ENCODE measurements at places on chromosomes 12 and 14.

DNA sequence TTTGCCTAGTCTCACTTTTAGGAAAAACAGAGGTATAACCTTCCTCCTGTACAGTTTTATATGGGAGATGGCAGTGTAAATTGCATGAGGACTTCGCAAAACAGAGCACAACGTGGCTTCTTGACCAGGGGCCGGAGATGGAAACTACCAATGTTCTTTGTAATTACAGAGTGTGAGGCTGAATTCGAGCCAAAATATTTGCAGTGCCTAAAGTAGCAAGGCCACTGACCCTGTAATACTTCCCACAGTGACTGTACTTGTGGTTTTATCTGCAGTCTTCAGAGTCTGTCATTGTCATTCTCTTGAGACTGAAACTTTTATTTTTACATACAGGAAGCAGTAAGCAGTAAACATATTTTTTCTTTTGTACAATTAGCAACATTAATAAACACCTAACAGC, 98.9 kb downstream of the RERG start:
- H3K27me3 ChIP-seq, result no peaks in the 10 kb centered on the region
- H3K36me3 ChIP-seq, result no peaks in the 10 kb centered on the region
- DNase-seq, result no peak
- no peak overlapping the region for H3K27ac ChIP-seq
- H3K4me1 ChIP-seq, result no peaks in the 10 kb centered on the region

DNA sequence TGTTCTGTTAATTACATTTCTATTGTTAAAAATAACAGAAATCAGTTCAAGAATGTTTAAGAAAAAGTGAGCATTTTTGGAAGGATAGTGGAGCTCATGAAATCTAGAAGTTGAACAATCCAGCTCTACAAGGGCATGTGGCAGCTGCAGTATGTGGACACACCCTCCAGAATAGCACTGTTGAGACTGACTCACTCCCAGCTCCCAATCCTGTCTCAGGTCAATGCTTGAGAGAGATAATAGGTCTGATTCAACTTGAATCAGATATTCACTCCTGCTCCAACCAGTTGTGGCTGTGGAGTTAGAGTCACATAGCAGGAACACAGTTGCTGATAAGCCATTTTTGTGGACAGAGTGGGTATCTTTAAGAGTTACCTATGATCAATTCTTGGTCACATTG, 113.0 kb upstream of the NTF3 start:
- H3K36me3 ChIP-seq, result no peaks in the 10 kb centered on the region
- no peak overlapping the region for H3K4me3 ChIP-seq
- no peaks in the 10 kb centered on the region for H3K27me3 ChIP-seq
- no peaks in the 10 kb centered on the region for H3K4me1 ChIP-seq
- no peak overlapping the region for H3K27ac ChIP-seq

DNA sequence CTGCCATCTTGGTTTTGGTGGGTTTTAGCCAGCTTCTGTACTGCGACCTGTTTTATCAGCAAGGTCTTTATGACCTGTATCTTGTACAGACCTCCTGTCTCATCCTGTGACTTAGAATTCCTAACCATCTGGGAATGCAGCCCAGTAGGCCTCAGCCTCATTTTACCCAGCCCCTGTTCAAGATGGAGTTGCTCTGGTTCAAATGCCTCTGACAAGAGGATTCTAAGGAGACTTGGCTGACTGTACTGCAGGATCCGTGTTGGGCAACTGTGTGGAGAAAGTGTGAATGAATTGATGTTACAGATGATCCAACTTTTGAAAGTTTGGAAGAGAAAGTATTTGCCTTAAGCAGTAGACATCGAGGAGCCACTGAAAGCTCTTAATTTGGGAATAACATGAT, 91.0 kb downstream of the TTLL5 start:
- H3K27me3 ChIP-seq, result no peaks in the 10 kb centered on the region
- H3K4me1 ChIP-seq, result no peaks in the 10 kb centered on the region

DNA sequence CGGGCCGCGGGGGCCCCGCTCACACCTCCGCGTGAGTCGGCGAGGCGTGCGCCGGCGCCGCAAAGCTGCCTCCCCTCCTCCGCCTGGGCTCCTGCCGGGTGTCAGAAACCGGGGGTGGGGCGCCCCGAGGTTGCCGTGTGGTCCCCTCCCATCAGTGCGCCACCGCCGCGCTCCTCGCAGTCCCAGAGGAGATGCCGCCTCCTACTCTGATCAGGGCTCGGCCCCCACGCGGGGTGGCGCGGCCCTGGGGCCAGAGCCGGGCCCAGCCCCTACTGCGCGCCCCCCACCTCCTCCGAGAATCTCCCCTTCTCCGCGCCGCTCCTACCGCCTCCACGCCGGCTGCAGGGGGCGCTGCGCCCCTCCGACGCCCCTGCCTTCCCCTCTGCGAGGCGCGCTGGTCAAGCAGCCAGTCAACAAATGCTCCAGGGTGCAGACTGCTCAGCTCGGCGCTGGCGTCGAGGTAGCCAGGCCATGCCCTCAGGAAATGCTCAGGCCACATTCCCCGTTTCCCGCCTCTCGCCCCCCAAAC, 467 bp upstream of the JAG2 start:
- no peak for DNase-seq
- no peaks in the 10 kb centered on the region for H3K36me3 ChIP-seq
- H3K4me3 ChIP-seq, result peak overlapping the region; percentile 54
- peaks cover 6% of the 10 kb centered on the region for H3K4me1 ChIP-seq
- peaks cover 19% of the 10 kb centered on the region for H3K27me3 ChIP-seq
- no peak overlapping the region for H3K27ac ChIP-seq

GRCh38 chr12:102992297-102992696, 34.8 kb downstream of the ASCL1 start:
- peaks cover 13% of the 10 kb centered on the region for H3K4me1 ChIP-seq
- H3K4me3 ChIP-seq, result no peak overlapping the region
- no peaks in the 10 kb centered on the region for H3K36me3 ChIP-seq

GRCh38 chr12:80316222-80316621, 127.8 kb upstream of the PTPRQ start:
- no peak overlapping the region for H3K27ac ChIP-seq
- no peak for DNase-seq
- no peaks in the 10 kb centered on the region for H3K4me1 ChIP-seq
- H3K4me3 ChIP-seq, result no peak overlapping the region

GRCh38 chr12:59689776-59690175, 93.9 kb downstream of the SLC16A7 start:
- no peak overlapping the region for H3K4me3 ChIP-seq
- H3K27me3 ChIP-seq, result no peaks in the 10 kb centered on the region
- peaks cover 7% of the 10 kb centered on the region for H3K36me3 ChIP-seq
- no peak for DNase-seq

GRCh38 chr12:34379142-34379541, 356.8 kb downstream of the ALG10 start:
- H3K27me3 ChIP-seq, result no peaks in the 10 kb centered on the region
- H3K4me1 ChIP-seq, result no peaks in the 10 kb centered on the region
- DNase-seq, result no peak
- no peak overlapping the region for H3K27ac ChIP-seq

DNA sequence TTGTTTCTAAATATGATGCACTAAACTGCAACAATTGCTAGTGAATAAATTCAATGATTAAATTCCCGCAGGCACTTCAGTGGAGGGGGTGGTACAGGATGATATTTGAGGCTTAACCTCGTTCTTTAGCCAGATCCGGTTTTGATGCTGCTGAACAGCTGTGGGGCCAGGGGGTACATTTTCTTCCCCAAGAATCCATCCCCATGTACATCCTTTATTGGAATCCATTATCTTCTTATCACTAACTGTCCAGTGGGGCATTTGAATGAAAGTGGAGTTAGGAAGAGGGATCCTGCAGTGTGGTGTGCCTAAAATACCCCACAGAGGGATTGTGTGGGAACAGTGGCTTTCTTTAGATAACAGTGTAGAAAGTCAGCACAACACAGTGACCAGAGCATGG, 45.2 kb upstream of the OASL start:
- H3K4me1 ChIP-seq, result peaks cover 12% of the 10 kb centered on the region
- no peak for DNase-seq
- H3K27me3 ChIP-seq, result peaks cover 13% of the 10 kb centered on the region

- DNase-seq, result no peak
- no peaks in the 10 kb centered on the region for H3K27me3 ChIP-seq
- H3K36me3 ChIP-seq, result peaks cover 34% of the 10 kb centered on the region
- peaks cover 17% of the 10 kb centered on the region for H3K4me1 ChIP-seq
- peak overlapping the region; percentile 33 for H3K4me3 ChIP-seq
Measured at GRCh38 chr14:90275820-90276219, 19.5 kb downstream of the PSMC1 start.

- no peak overlapping the region for H3K27ac ChIP-seq
- no peak for DNase-seq
- H3K36me3 ChIP-seq, result peaks cover 49% of the 10 kb centered on the region
- H3K4me3 ChIP-seq, result no peak overlapping the region
Measured at GRCh38 chr14:91269076-91269991, 24.8 kb upstream of the GPR68 start.

GRCh38 chr14:94058674-94059138, 22.3 kb downstream of the DDX24 start:
- peaks cover 45% of the 10 kb centered on the region for H3K4me1 ChIP-seq
- no peaks in the 10 kb centered on the region for H3K27me3 ChIP-seq
- peaks cover 91% of the 10 kb centered on the region for H3K36me3 ChIP-seq
- DNase-seq, result no peak

GRCh38 chr14:67385618-67386017, 25.5 kb downstream of the EIF2S1 start:
- no peak for DNase-seq
- no peaks in the 10 kb centered on the region for H3K27me3 ChIP-seq
- H3K27ac ChIP-seq, result no peak overlapping the region
- H3K36me3 ChIP-seq, result peaks cover 60% of the 10 kb centered on the region
- no peak overlapping the region for H3K4me3 ChIP-seq
- H3K4me1 ChIP-seq, result peaks cover under 1% of the 10 kb centered on the region

DNA sequence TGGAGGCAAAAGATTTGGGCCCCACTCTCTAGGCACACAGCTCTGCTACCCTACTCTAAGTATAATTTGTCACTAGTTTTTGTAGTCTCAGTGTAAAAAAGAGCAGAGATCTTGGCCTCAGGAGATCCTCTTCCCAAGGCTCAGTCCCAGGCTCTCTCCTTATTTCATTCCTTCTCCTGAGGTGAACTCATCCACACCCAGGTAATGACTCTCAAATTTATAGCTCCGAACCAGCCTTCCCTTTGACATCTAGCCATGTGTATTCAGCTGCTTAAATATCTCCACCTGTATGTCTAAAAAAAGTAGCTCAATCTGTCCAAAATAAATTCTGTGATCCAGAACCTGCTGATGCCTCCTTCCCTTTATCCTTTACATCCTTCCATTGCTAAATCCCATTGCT, 173.5 kb upstream of the HIF1A start:
- H3K27ac ChIP-seq, result no peak overlapping the region
- DNase-seq, result no peak
- peaks cover 54% of the 10 kb centered on the region for H3K4me1 ChIP-seq
- H3K27me3 ChIP-seq, result no peaks in the 10 kb centered on the region

DNA sequence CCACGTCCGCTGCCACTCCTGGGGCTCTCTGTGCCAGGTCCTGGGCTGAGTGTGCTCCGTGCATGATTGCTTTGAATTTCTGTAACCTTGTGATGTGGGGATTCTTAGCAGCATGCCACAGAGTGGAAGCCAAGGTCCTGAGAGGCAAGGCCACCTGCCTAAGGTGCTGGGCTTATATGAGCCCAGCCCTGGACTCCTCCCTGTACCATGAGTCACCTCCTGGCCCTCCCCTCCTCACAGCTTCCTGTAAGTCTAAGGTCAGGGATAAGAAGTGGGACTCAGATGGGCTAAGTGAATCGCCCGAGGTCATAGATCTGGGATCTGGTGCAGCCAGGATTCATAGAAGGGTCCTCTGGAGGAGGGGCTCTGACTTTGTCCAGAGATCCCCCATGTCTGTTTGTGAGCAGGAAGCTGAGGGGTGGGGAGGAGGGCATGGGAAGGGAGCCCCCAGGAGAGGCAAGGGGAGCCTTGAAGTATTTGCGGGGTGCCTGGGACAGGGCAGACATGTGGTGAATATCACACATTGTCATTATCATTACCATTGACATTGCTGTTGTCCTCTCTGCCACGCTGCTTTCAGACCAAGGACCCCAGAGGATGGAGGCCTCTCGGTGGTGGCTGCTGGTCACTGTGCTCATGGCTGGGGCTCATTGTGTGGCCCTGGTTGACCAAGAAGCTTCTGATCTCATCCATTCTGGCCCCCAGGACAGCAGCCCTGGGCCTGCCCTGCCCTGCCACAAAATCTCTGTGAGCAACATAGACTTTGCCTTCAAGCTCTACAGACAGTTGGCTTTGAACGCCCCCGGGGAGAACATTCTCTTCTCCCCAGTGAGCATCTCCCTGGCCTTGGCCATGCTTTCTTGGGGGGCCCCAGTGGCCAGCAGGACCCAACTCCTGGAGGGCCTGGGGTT, 28.8 kb downstream of the SERPINA3 start:
- H3K36me3 ChIP-seq, result no peaks in the 10 kb centered on the region
- H3K27ac ChIP-seq, result no peak overlapping the region
- no peaks in the 10 kb centered on the region for H3K27me3 ChIP-seq
- no peak overlapping the region for H3K4me3 ChIP-seq

- no peak overlapping the region for H3K27ac ChIP-seq
- DNase-seq, result no peak
- H3K36me3 ChIP-seq, result no peaks in the 10 kb centered on the region
Measured at GRCh38 chr14:49366416-49366815, 219.8 kb downstream of the RPS29 start.

- H3K27me3 ChIP-seq, result peaks cover 21% of the 10 kb centered on the region
- no peak overlapping the region for H3K27ac ChIP-seq
- DNase-seq, result no peak
- peaks cover 32% of the 10 kb centered on the region for H3K4me1 ChIP-seq
Measured at GRCh38 chr14:34214961-34215360, 247.1 kb downstream of the SPTSSA start.

DNA sequence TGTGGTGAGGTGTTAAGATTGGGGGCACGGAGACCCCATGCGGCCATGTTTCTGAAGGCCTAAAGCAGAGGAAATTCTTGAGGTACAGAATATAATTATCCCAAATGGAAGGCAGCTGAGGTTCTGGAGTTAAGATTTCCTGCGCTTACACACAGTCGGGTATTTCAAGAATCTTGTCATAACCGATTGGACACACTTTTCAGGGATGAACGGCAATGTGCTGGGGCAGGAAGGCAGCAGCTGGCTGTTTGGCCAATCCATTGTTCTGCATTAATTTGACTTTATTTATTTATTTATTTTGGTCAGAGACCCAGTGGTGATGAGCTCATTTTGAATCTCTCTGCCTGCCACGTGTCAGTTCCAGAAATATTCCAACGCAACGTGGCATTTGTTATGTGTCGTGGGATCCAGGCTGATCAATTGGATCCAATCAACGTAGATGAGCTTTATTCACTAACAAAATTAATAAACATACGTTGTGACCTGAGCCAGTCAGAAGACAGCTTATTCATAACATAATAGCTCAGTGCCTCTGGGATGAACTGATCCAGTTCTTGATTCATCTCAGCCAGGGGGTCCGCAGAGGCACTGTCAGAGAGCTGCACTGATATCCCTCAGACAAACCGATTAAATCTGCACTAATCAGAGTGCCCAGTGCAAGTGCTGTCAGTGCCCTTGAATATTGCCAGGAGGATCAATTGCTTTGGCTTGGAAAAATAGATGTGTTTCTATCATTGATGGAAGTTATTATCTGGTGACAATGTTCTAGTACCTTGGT, 181.0 kb downstream of the KTN1 start:
- peaks cover 3% of the 10 kb centered on the region for H3K27me3 ChIP-seq
- H3K36me3 ChIP-seq, result no peaks in the 10 kb centered on the region
- no peak overlapping the region for H3K4me3 ChIP-seq
- peaks cover 5% of the 10 kb centered on the region for H3K4me1 ChIP-seq

GRCh38 chr12:77606348-77606747, 224.3 kb upstream of the NAV3 start:
- H3K27me3 ChIP-seq, result no peaks in the 10 kb centered on the region
- no peaks in the 10 kb centered on the region for H3K36me3 ChIP-seq
- H3K4me3 ChIP-seq, result no peak overlapping the region
- no peak for DNase-seq
- H3K27ac ChIP-seq, result no peak overlapping the region

GRCh38 chr12:122413516-122414404, 8.7 kb downstream of the CLIP1 start:
- peaks cover 29% of the 10 kb centered on the region for H3K4me1 ChIP-seq
- peak overlapping the region; percentile 95 for H3K27ac ChIP-seq
- H3K36me3 ChIP-seq, result peaks cover 21% of the 10 kb centered on the region
- DNase-seq, result no peak
- no peak overlapping the region for H3K4me3 ChIP-seq
